DMS79 (cell line): ENCODE measurements at places on chromosomes 2 and 18.

- DNase-seq, result no peak
Observed at GRCh38 chr2:1400943-1401735, 12.1 kb upstream of the TPO start.

- no peak for DNase-seq
Observed at GRCh38 chr2:130845505-130846085, 8.9 kb downstream of the ARHGEF4 start.

- DNase-seq, result no peak
Observed at GRCh38 chr2:207238831-207239701, 73.3 kb upstream of the KLF7 start.

DNA sequence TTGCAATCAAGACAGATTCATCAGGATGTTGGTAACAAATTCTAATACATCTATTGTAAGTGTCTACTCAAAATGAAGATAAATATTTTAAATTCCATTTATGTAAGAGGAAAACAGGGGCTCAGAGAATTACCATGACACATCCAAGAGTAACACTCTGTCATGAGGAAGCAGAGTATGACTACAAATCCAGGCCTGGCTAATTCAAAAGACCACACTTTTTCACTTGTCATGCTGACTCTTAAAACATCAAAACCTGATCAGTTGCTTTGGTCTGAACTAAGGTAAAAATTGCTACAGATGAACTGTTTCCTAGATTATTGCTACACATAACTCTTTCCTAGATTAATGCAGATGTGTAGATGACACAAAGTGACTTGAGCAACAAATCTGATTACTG, 880.6 kb downstream of the TSN start:
- no peak for DNase-seq

- no peak for DNase-seq
Observed at GRCh38 chr2:19802086-19802841, 99.5 kb downstream of the TTC32 start.

DNA sequence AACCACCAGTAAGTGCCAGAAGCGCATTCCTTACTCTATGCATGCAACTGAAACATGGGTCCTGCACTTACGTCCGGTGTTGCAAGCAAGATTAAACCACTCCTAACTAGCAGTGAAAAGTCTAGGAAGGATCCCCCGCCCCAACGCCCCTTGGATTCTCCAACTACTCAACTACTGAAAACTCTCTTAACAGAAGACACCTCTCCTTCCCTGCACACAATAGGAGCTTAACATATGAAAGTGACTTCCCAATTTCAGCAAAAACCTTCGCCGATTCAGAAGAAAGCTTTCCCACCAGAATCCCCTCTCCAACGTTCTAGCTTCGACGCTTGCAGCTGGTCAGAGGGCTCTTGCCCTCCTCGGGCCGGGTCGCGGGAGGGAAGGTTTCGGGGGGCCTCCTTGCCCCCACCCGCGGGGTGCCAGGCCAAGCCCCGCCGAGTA, 578 bp downstream of the IWS1 start:
- no peak for DNase-seq

DNA sequence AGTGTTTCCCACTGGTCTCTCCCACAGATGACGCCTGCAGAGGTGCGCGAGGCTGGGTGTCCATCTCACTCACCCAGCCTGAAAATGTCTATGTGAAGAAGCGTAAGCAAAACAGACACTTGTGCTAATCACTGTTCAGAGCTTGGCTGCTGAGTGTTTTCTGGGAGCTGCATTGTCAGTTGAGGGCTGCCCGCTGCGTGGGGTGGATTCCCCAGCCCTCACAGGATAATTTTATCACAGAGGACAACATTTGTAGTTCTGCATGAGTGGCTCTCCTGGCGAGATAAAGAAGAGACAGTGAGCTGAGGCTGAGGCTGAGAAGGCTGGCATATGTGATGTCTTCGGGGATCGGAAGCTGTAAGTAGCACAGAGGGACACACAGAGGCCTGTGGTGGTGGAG, 16.2 kb upstream of the CAPN13 start:
- no peak for DNase-seq

DNA sequence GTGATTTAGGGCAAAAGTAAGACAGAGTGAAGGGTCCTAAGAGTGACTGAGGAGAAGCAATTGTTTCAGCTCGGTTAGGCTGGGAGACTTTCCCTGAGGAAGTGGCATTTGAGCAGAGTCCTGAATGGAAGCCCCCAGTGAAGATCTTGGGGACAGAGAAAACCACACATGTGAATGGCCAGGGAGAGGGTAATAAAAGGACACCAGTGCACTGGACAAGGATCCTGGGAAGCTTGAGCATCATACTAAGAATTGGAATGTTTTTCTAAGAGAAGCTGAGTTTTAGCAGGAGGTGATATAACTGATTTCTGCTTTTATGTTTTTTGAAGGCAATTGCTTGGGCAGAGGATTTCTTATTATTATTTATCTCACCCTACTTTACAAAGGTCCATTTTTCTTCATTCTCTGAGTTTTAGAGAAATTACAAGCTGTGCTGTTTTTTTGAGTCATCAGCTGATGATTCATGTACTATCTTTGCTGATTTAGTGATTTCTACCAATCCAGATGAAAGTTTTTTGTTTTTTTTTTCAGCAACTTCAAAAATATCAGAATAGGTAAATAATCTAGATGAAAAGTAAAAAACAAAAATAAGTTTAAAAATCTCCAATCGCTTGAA, 43.5 kb downstream of the MFSD6 start:
- no peak for DNase-seq

DNA sequence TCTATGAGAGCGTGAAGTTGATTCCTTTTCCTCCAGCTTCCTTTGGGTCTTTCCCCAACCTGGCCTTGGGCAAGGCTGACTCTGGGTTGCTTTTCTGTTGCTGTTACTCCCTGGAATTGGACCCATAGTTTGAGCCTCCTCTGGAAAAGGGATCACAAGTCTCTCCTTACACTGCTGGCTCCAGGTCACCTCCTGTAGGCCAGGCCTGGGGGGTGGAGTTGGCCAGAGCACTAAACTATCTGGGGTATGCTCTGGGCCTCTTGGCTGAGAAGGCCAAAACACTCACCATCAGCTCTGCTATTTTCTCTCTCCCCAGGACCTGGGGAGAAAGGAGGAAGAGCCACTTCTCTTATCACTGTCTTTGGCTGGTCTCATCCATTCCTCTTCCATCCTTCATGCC, 56.5 kb upstream of the NCOA1 start:
- DNase-seq, result no peak

DNA sequence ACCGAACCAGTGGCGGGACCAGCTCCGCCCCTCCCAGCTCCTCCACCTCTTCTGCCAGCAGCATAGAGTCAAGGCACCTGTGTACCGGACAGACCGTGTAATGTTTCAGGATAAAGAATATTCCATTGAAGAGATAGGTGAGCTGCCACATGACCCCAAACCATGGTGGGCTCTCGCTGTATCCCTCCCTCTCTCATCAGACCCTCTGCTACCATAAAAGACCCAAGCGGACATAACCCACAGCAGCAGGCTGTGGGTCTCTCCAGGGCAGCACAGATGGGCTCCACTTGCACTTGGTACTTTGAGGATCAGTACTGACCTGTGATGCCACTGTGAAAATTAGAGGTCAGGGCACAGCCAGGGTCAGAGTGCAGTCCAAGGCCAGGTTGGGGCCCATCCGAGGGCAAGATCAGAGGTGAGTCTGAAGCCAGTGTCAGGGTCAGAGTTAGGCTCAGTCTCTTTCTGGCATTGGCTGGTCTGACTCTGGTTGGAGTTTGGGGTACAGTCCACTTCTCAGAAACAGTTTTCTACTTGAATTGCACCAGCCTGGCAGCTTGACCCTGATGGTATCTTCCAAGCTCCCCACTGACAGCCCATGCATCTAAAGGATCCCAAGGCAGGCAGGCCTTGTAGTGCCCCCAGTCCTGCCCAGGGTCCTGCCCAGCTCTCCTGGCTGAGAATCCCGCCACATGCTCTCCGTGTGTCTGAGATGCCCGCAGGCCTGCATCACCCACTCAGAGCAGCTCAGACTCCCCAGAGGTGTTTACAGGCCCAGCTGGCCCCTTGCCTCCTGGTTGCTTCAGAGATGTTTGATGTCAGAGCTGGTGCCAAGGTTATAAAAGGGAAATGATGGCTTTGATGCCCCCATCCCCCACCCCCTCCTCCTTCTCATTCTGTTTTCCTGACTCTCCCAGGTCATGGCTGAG, 212.1 kb downstream of the DYSF start:
- DNase-seq, result no peak

GRCh38 chr2:55621802-55622201, 4.4 kb upstream of the PPP4R3B start:
- no peak for DNase-seq
